ENCODE measurements at places on chromosomes 2 and 18.

- no peak for DNase-seq
These were observed 93.7 kb upstream of the KLHL29 start for GRCh38 chr2:23291239-23291638.

DNA sequence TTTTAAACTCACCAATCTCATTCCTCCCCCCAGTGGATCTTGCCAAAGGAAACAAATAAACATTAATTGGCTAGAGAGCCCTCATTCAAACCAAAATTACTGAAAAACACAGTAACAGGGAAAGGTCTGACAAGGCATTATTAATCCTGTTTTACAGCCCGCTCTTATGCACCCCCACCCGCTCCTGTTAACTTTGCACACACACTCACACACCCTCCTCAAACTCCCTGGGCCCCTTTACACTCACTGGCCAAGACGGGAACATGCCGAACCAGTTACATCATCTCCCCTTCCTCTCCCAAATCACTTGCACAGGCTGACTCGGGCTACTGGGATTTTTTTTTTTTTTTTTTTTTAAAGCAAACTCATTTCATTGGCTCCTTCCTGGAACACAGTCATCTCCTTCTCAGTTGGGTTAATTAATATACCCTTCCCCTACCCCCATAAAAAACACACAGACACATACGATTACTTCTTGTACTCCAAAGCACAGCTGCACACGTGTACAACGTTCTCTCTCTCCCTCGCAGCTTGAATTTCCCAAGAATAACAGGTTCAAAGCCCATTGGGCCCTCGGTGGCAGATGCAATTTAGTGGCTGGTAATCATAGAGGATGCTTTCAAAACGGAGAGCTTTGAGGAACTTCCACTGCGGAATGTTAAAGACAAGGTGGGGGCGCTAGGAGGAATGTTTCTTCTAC is 31.8 kb downstream of the KLF7 start:
- DNase-seq = no peak

GRCh38 chr2:37645836-37646235 is 25.6 kb downstream of the CDC42EP3 start:
- DNase-seq = no peak

GRCh38 chr2:197890168-197890567 is 85.8 kb downstream of the PLCL1 start:
- DNase-seq = no peak

- DNase-seq = no peak
These were observed 164.1 kb downstream of the MBD5 start for GRCh38 chr2:148184976-148185375.

DNA sequence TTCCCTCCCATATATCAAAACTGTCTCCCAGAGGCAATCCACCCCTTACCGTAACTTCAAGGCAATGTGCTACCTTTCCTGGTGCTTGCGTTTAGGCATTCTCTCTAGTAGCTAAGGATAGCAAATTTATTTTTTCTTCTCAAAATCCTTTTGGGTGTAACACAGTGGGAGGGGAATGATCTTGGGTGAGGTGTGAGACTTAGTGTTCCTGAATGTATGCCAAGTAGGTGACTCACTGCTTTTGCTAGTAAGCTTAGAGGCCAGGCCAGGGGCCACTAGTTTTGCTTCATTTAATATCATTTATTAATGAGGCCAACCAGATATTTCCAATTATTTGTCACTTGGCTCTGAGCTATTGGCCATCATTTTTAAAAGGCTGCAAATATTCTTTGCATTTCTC is 135.5 kb downstream of the NAPG start:
- no peak for DNase-seq

DNA sequence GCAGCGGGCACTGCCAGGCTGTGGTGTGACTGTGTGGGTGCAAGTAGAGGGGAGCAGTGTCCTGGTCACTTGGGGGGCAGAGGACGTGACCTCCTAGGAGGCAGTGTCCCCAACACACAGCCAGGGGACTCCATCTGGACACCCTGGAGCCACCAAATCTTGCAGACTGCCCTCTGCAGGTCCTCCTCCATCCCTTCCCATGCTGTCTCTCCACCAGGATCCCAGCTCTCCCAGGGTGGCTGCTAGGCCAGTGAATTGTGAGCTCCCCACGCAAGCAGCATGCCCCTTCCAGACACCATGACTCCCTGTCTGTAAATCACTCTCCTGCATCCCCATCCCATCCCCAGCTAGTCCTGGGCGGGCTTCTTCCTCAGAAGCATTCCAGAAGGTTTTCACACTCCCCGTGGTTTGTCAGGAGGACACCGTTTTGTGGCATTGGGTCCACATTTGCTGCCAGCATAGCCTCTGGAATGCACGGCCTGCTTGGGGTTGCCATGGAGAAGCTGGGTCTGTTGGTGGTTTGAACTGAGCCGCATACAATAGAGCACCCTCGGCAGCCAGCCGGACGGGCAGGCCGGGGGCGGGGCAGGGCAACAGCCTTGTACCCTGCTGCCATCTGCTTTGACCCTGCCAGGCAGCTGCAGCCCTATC is 210.7 kb downstream of the KLHL29 start:
- DNase-seq = peak; percentile 19

DNA sequence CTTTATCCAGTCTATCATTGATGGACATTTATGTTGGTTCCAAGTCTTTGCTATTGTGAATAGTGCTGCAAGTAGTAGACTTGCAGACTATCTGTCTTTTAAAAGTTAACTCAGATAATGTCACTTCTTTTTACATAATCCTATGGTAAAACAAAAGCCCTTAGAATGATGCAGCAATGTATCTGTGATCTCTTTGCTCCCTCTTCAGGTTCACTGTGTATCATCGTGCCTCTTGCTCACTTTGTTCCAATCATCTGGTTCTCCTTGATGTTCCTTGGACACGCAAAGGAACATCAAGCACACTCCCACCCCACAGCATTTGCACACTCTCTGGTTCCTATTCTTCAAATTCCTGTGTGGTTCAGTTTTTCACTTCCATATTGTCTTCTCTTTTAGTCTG is 472.5 kb upstream of the ZNF804A start:
- DNase-seq = no peak

- no peak for DNase-seq
These were observed 61.8 kb downstream of the EFEMP1 start for GRCh38 chr2:55861733-55862132.

DNA sequence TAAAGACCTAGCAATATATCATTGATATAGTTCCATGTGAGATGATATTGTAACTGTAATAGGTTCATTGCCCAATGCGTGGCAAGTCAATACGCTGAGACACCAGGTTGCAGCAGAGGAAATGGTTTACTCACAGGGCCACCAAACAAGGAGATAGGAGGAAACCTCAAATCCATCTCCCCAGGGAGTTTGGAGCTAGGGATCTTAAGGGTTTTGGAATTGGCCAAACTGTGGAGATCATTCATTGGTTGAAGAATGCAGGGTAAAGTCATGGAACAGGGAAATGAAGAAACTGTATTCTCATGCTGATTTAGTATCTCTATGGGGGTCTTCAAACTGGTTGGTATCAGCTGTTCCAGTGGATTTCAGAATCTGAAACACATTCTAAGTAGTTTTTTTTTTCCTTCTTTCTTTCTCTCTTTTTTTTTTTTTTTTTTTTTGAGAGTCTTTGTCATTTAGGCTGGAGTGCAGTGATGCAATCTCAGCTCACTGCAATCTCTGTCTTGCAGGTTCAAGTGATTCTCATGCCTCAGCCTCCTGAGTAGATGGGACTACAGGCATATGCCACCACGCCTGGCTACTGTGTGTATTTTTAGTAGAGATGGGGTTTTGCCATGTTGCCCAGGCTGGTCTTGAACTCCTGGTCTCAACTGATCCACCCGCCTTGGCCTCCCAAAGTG is 30.7 kb upstream of the PPM1B start:
- DNase-seq = no peak

DNA sequence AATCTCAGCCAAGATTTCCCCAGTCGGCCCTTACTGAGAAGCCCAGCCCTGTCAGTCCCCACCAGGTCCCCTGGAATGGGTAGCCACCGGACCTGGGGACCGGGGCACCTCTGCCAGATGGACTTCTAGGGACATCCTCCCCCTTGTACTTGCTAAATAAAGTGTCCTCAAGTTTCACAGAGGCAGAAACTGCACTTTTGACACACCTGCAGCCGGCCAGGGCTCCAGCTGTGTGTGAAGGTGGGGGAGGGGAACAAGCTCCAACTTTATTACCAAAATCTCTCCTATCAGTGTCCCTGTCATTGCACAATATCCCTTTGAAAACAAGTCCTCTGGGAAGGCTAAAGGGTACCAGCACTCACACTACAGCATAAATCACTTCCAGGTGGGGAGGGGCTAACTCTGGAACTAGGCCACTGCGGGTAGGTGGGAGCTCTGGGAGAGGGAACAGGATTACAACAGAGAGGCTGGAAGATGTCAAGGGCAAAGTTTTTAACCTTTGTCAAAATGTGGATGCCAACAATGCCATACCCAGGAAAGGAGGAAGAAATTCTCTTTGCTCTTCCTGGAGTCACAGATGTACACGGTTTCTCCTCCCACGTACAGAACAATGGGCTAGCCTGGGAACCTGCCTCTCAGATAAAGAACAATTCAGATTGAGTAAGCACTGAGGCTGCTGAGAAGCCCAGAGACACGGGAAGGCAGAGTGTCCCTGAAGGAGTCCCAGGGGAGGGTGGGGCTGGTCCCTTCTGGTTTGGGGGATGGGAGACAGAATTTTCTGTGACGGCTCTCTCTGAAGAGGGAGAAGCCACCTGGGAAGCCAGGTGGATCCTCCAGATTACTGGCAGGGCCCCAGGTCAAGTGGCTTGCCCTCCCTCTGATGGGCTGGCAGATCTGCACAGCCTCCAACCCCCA is 11.0 kb downstream of the SDC1 start:
- no peak for DNase-seq

DNA sequence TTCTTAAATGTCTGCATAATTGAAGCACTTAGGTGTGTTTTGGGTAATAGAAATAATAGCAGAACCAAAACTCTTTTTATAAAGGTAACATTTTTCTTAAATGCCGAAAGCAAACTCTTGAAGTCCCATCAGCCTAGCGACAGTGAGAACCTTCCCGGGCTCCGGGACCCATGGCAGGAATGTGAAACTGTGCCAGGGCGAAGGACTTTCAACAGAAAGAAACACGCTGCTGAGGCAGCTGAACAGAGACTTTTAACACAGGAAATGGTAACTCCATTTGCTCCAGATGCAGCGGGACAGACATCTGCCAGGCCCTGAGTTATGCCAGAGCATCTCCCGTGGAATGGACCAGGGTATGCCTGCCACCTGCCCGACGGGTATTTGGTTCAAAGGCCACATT is 34.3 kb downstream of the SALL3 start:
- DNase-seq = no peak

GRCh38 chr18:77478646-77479442 is 229.2 kb downstream of the GALR1 start:
- DNase-seq = no peak

DNA sequence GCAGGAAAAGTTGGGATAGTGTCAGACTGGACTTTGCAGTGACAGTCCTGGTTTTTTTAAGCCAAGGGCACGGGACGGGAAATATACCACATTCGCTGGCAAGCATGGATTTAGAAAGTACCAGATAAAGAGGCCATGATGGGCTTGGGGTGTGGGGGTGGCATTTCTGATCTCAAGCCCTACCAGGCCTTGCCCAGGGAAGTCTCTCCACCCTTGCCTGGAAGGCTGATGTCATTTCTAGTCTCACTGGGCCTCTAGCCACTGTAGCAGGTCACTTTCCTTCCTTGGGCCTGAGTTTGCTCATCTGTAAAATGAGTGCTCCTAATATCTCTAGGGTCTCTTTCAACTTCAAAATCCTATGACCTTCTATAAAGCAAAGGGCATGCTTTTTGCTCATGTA is 1.8 kb downstream of the ZBTB7C start:
- DNase-seq = no peak

- no peak for DNase-seq
These were observed 37.2 kb upstream of the STAT1 start for GRCh38 chr2:191051177-191051576.

GRCh38 chr18:46051731-46052461 is 20.2 kb downstream of the PSTPIP2 start:
- DNase-seq = no peak

DNA sequence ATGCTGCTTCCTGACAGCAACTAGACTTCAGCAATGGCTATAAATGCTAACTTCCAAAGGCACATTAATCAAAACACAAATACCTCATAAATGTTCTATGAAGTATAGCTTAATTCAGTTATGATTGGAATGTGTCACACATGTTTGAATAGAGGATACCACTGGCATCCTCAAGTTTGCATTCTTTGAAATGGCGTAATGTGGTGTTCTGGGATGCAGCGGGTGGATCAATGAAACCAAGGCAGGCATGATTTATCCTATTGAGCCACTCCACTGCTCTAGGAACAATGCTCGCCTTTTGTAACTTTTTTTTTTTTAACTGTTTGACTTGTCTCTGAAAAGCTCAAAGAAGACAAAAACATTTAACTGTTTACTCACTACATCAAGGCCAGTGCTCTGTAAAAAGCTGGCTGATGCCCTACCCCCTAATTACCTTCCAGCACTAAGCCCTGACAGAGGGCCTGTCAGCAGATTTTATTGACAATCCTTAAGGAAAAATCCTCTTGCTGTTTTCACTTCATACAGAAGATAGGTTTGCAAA is 278.8 kb upstream of the SESTD1 start:
- DNase-seq = no peak

- DNase-seq = no peak
These were observed 62.9 kb upstream of the ASPRV1 start for GRCh38 chr2:70024284-70024683.

DNA sequence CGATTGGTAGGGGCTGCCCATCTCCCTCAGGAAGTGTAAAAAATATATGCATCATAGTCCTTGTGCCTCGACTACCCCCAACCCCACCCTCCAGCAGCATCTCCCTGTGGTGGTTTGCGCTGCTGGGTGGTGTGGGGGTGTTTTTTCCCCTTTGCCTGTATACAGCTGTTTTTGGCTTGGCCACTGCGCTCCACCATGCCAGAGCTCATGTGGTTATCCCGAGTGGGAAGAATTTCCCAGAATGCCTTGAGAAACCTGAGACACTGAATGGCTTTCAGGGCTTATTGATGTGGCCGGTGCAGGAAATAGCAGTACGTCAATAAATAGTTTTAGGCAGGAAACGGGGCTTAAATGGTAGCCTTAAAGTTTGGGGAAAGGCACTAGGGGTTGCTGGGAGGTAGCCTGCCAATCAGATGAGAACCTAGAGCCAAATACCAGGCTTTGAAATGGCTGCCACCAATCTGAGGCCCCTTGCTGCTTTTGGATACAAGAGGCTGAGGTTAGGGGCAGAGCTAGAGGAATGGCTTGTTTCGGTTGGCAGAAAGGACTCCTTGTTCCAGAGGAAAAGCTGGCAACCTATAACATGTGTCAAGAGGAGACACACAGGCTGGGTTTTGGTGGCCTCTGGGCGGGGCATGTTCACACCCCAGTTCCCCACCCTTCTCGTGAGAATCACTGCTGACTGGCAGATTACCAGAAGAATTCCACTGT is 144.1 kb downstream of the SMAD7 start:
- DNase-seq = no peak

- no peak for DNase-seq
These were observed 105.5 kb upstream of the NEUROD1 start for GRCh38 chr2:181785691-181786344.

- DNase-seq = no peak
These were observed 229.7 kb downstream of the KCNH7 start for GRCh38 chr2:162608901-162609300.

- no peak for DNase-seq
These were observed 37.6 kb downstream of the RMC1 start for GRCh38 chr18:23540867-23541266.

GRCh38 chr2:88692187-88692586 is 714 bp downstream of the RPIA start:
- no peak for DNase-seq

Measured in frontal cortex (tissue), 4 donors.